A549 treated with GW870086 at 1 μM for 4 hours (cell line): ENCODE measurements at places on chromosomes 2 and 18. TPM values are rescaled to one million over a fixed set of nuclear protein-coding genes. Genes with fewer than 3 reads are reported as not detected.

The ACAA2 gene
- total RNA-seq, result 47.6 to 56.2 TPM (median 54.2 TPM) in 5 replicates

The CMPK2 gene
- total RNA-seq, result 0.65 to 1.3 TPM (median 0.77 TPM) in 5 replicates

The SLC9A2 gene
- 2.9 to 3.7 TPM (median 3.1 TPM) in 5 replicates for total RNA-seq

The AGFG1 gene
- 94.3 to 131 TPM (median 123 TPM) in 5 replicates for total RNA-seq

The AP1S3 gene
- total RNA-seq, result 20.2 to 38.9 TPM (median 27.7 TPM) in 5 replicates

The ASXL3 gene
- total RNA-seq, result not detected in 5 replicates
